HL-60 (cell line): ENCODE measurements at places on chromosomes 7 and 10.

DNA sequence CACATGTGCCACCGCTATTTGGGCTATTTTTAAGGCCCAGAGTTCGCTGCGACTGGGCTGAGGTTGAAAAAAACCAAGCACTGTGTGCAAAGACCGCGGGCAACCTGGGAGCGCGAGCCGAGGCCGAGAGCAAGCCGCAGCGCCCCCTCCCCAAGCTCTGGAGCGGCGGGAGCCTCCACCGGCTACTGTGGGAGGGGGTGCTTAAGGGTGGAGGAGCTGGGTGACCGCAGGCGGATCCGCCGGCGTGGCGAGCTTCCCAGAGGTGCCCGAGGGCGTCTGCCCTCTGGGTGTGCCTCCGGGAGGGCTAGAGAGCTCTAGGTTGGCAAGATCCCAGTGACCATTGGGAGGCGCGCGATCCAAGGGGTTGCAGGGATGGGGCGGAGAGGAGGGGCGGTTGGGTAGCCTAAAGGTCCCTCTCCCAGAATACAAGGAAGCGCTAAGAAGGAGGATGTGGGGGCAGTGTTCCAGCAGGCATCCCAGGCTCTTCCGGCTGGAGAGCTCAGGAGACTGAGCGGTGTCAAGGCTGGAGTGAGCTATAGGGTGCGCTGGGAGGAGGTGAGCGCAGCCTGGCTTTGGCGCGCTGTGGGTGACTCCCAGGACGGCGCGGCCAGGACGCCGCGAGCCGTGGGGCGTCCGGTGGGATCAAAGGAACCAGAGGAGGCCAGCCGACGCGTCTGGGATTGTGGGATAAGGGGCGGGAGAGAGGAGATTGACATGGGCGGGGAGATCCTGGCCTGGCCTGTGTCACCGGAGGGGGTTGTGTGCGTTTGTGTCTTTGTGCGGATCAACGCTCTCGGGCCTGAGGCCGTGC lies 8.0 kb downstream of the DLX5 start:
- no peak for DNase-seq

- DNase-seq, result no peak
These were observed 8.4 kb downstream of the ETV1 start for GRCh38 chr7:13981070-13981469.

DNA sequence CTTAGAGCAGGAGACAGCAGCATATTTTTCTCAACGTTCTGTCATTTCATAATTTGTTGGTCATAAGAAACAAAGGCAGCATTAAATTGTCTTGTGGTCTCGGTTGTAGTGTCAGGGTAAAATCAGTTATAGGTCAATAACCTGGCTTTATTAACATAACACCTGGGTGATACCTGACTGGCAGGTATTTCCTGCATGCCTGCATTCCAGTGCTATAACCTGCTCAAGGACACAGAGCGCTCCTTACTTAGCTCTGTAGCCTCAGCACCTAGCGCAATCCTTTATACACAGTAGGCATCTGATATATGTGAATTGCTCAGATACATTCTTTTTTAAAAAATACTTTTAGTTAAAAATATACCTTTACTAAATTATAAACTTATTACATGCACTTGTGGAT lies 38.9 kb upstream of the PRKG1 start:
- no peak for DNase-seq

- no peak for DNase-seq
These were observed 1.5 kb downstream of the STOX1 start for GRCh38 chr10:68828833-68829232.

DNA sequence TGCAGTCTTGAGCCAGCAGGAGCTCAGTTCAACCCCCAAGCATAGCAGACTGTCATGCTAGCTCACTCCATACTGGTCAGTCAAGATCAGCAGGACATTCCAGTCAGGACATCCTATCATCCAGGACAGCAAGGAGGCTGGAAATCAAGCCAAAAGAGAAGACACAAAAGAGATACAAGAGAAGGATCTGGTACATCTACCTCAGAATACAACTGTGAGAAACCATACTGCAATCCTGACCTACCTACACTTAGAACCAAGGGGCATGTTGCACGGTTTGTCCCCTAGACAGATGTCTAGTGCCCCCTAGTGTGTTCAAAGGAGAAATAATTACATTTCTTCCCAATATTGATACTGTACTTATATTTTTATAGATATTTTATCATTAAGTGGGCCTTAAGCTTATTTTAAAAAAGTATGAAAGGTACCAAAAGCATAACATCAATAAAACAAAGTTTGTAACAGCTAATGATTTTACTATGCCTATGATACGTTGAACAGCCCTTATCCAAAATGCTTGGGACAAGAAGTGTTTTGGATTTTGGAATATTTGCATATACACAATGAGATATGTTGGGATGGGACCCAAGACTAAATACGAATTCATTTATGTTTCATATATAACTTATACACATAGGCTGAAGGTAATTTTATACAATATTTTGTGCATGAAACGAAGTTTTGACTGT lies 26.7 kb downstream of the ERCC6 start:
- DNase-seq, result peak; percentile 35

DNA sequence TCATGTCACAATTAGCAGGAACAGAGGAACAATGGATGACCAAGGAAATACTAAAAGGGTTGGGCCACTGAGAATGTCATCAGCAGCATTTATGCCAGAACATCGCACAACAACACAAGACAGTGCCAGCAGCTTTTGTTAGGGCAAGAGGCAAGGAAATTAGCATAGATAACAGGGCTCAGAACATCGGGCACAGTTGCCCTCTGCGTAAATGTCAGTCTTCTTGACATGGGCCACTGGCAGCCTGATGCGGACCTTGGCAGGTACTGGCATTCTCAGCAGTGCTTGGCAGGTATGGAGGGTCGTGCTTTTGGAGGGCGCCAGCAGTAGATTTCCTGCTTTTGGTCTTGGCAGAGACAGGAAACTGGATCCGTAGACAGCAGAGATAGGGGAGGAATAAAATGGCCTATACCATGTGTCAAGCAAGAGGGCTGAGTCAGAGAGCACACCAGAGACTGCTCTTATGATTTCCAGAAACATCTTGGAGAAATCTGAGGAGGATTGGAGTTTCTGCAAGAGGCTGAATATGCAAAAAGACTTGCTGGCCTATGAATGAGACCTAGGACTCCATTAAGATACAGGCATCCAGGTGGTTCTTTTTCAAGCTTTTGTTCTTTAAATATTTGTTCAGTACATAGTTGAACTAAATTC lies 371.5 kb upstream of the MTPN start:
- DNase-seq, result no peak

DNA sequence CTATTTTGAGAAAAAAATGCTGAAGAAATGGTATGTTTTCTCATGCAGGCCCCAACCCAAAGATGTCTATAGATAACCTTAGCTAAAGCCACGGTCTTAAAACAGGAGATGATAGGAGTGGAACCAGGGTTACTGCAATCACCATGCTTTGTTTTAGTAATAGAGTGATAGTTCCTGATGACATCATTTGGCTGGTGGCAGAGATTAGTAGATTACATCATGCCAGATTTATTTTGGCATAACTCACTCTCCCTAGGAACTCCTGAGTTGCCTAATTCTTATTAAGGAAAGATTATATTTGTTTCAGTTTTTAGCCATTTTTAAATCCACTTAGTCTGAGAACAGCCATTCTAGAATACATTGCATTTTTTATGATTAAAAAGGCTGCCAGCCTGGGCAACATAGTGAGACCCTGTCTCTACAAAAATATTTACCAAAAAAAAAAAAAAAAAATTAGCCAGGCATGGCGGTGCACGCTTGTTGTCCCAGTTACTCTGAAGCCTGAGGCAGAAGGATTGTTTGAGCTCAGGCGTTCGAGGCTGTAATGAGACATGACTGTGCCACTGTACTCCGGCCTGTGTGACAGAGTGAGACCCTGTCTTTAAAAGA lies 17.8 kb downstream of the ENO4 start:
- DNase-seq, result no peak

DNA sequence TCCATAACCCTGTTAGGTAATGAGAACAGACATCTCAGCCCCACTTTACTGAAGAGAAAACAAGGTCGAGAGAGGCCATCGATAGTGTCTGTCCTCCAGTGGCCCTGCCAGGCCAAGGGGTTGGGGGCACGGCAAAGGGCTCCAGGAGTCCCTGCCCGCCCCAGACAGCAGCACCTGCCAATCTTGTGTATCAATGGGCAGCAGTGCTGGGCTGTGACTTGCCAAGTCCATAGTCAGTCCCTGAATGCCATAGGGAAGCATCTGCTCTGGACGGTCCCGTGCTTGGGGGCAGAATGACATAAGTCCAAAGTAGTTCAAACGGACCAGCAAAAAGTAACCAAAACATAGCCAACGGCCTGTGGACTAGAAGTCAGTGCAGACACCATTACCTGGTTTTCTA lies 33.2 kb downstream of the DLG5 start:
- DNase-seq, result no peak

- no peak for DNase-seq
These were observed 66.7 kb downstream of the PRKG1 start for GRCh38 chr10:51141010-51141409.

- no peak for DNase-seq
These were observed 50.6 kb upstream of the FAM204A start for GRCh38 chr10:118392761-118393160.
